Cerebellar nuclear complex (tissue), 1 donor: ENCODE measurements at places on chromosomes 3 and 15.

DNA sequence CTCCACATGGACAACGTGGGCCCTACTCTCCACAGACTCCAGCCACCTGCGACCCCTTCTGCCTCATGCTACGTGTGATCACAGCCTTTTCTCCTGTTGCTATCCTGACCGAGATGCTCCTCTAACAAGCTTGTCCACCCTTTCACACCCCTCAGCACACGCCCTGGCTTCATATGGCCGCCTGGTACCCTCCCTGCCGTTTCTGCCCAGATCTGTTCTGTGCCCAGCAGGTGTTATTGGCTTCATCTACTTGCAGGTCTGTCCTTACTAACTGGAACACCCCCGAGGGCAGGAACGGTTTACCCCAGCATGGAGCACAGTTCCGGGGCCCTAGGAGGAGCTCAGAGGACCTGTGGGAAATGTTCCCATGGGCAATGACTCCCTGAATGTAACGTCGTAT, 9.9 kb downstream of the CHAC1 start:
- DNase-seq: no peak

- no peak for DNase-seq
Observed at GRCh38 chr3:11835028-11835639, 11.6 kb downstream of the TAMM41 start.

DNA sequence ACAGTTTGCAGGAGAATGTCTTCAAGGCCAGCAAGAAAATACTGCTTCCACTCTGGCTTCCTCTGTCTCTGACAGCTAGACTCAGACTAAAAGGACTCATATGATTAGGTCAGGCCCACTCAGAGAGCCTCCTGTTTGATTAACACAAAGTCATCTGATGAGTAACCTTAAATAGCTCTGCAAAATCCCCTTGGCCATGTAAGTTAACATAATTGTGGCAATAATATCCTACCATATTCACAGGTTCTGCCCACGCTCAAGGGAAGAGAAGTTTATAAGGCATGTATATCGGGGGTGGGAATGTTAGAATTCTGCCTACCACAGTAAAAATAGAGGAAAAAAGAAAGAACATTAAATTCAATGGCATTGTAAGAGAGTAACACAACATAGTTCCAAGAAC, 20.6 kb upstream of the HHATL start:
- DNase-seq: no peak

GRCh38 chr15:27768732-27769475, 330.2 kb downstream of the OCA2 start:
- no peak for DNase-seq

DNA sequence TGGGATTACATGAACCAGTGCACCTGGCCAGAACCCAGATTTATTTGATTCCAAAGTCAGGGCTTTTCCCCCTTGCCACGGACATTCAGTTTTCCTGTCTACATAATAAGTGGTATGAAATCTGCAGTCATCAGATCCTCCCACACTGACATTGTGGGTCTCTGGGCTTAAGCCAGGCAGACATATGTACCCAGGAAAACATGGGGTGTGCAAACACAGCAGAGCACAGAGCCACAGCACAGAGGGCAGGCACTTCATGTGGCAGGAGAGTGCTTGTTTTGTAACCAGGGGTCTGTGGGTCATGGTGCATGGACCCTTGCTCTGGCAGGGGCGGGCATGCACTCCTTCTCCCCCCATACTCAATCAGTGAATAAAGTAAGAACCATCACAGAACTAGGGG, 6.1 kb upstream of the ABTB1 start:
- DNase-seq: no peak

GRCh38 chr3:159238646-159239045, 436.8 kb downstream of the MFSD1 start:
- DNase-seq: no peak

DNA sequence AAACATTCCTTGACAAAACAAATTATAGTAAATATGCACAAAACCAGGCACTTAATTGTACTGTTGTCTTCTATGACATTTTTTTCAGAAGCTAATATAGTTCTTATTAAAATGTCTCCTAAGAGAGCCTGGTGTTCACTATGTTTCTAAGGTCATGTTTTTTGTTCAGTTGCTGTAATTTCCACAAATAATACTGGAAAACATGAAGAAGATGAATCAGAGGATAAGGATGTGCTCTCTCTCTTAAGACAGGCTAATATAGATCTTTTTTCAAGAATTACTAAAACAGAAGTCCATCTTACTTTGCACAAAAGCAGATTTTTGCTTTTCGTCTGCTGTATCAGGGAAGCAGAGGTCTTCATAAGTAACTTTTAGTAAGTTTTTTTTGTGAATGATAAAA, 823.0 kb upstream of the NECTIN3 start:
- DNase-seq: no peak

- no peak for DNase-seq
Observed at GRCh38 chr3:160810362-160811236, 54.6 kb downstream of the PPM1L start.

DNA sequence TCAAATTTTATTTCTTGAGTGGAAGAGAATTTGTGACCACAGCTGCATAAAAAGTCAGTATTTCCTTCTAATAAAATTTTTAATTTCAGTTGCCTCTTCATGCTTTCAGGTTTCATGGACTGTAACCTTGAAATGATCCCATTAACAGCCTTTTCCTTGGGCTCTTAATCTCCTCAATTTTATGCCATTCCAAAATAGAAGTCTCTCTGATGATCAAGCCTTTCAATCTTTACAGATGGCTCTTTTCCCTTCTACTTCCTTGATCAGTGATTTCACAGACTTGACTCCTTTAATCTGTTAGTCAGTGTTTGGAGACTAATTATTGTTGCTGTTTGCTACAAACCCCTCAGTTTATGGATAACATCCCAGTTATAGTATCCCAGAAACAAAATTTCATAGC, 11.9 kb downstream of the TSC22D2 start:
- no peak for DNase-seq

GRCh38 chr15:98442379-98442833, 205.9 kb upstream of the IGF1R start:
- DNase-seq: no peak

- DNase-seq: no peak
Observed at GRCh38 chr3:128294999-128295468, 141.8 kb downstream of the EEFSEC start.

DNA sequence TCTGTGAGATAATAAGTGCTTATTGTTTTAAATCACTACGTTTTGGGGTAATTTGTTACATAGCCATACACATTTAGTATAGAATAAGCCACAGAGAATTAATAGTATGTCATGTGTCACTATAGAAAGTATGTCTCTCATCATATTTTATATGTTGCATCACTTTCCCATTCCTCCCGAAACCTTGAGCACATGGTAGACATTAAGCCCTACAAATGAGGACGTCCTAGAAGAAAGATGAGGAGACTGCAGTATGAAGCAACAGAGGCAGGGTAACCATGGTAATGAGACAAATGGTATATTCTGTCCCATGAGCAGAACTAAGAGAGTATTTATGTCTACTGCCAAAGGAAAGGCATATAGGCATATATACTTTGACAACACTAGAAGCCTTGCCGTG, 720.2 kb downstream of the ROBO1 start:
- no peak for DNase-seq

GRCh38 chr15:95742836-95743235, 587.7 kb upstream of the NR2F2 start:
- no peak for DNase-seq

GRCh38 chr3:187920913-187921312, 175.6 kb upstream of the BCL6 start:
- no peak for DNase-seq

GRCh38 chr3:270688-271087, 74.1 kb downstream of the CHL1 start:
- DNase-seq: no peak

GRCh38 chr3:170585937-170586310, at the start of gene SLC7A14:
Gene SLC7A14, minus strand, starts transcription at chr3:170586075. Its CDS starts 59,139 bp downstream, at chr3:170526936.
- DNase-seq: peak; percentile 31

DNA sequence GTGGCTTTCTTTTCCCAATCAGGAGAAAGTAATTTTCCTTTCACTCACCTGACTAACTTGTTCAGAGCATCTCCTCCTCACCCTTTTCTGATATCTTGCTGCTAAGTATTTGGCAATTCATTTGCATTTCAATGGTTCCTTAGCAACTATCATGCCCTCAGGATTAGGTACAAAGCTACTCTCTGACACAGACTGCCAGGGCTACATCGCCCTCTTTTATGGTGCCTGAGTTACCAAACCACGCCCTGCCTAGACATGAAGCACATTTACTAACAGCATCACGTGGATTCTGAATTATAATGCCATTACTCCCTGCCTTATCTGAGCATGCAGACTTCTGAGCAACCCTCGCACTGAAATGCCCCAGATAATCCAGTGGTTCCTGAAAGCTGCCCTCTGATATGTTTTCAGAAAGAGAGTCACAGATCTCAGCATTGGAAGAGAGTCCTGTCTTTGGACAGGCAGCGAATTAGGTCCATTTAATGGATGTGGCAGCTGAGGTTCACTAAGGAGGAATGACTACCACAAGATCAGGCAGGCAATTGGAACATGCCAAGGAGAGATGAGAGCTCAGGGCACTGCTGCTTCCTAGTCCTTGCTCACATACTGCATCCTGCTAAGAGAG, 14.5 kb downstream of the EPHB1 start:
- no peak for DNase-seq

- no peak for DNase-seq
Observed at GRCh38 chr3:10561162-10561945, 56.0 kb upstream of the ATP2B2 start.

- no peak for DNase-seq
Observed at GRCh38 chr3:114685161-114685560, 391.3 kb downstream of the TIGIT start.

- no peak for DNase-seq
Observed at GRCh38 chr3:37925157-37925556, 63.5 kb downstream of the CTDSPL start.

- no peak for DNase-seq
Observed at GRCh38 chr15:50278496-50278895, 13.0 kb upstream of the HDC start.

DNA sequence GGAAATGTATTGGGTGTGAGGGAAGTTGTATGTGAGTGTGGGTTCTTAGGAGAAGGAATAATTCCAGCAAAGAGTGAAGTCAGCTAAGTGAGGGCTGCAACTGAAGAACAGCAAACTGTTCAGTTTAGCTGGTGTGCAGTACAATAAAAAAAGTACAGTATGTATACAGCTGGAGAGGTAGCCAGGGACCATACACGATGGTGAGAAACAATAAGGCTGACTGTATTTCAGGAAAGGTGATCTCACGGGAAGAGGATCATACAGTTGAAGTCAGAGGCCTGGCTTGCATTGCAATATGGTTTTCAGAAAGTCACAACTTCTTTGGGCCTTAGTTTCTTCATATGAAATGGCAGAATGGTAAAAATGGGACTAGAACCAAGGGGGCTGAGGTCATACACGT, 222.4 kb downstream of the NEK10 start:
- no peak for DNase-seq

GRCh38 chr3:158152186-158152585, 42.3 kb downstream of the RSRC1 start:
- no peak for DNase-seq

DNA sequence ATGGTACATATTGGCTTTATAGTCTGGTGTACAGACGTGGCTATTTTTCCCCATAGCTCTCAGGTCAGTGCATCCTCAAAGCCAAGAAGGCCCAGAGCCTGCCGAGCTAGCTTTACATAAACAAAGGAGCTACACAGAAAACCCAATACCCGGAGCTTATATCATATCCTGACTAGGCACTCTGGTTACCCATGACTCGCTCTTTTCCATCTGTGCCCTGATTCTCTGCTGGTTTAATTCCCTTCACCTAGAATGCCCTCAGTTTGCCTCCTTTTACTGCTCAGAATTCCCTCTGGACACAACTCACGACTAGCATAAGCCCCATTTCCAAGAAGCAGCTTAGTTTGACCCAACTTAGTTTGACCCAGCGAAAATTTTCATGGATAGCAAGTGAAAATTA, 110.8 kb downstream of the TIGIT start:
- no peak for DNase-seq

- no peak for DNase-seq
Observed at GRCh38 chr15:94294556-94294955, 63.2 kb downstream of the MCTP2 start.

GRCh38 chr3:128598884-128599664, 51.5 kb downstream of the RPN1 start:
- no peak for DNase-seq

- no peak for DNase-seq
Observed at GRCh38 chr15:59491062-59491461, 53.1 kb downstream of the FAM81A start.

- DNase-seq: no peak
Observed at GRCh38 chr15:77075528-77075927, 4.6 kb upstream of the TSPAN3 start.

DNA sequence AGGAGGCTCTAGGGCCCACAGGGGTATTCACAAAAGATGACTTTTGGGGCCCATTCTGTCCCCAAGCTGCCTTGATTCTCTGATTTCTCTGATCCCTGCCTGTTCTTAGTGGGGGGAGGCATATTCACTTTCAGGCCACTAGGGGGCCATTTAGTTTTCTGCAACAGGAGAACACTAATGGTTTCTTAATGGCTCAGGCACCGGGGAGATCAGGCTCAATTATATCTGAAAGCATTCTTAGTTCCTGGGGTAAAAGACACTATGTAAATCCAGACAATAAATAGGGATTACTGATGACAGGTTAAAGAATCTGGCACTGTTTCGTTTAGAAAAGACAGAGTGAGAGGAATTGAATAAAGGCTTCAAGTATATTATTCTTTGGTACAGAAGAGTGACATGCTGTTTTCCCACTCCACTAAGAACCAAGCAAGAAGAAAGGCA, 2.5 kb upstream of the INAFM2 start:
- DNase-seq: peak; percentile 57

- DNase-seq: no peak
Observed at GRCh38 chr3:87069971-87070370, 79.0 kb upstream of the VGLL3 start.

DNA sequence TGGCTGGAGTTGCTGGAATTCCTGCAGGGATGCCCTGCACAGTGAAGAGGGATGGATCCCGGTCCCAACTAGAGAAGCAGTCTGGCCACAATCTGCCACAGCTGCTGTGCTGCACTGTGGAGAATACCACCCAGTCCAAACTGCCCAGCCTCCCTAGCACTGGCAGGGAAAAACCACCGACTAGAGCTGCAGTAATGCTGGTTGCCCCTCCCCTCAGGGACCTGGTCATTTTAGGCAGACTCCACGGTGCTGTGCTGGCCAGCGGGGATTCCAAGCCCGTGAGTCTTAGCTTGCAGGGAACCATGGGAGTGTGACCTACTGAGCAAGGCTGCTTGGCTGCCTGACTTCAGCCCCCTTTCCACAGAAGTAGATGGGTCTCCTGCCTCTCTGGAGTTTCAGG, 478.0 kb upstream of the ATP11B start:
- DNase-seq: no peak

GRCh38 chr15:90929246-90930019, 2.9 kb downstream of the HDDC3 start:
- no peak for DNase-seq

GRCh38 chr3:146249921-146250320, 984 bp downstream of the PLSCR4 start:
- DNase-seq: no peak

- no peak for DNase-seq
Observed at GRCh38 chr3:153897025-153897723, 224.0 kb upstream of the ARHGEF26 start.
